Natural killer cell (primary cell): ENCODE measurements at places on chromosomes 7 and 10. TPM values are rescaled to one million over a fixed set of nuclear protein-coding genes. Genes with fewer than 3 reads are reported as not detected.

DNA sequence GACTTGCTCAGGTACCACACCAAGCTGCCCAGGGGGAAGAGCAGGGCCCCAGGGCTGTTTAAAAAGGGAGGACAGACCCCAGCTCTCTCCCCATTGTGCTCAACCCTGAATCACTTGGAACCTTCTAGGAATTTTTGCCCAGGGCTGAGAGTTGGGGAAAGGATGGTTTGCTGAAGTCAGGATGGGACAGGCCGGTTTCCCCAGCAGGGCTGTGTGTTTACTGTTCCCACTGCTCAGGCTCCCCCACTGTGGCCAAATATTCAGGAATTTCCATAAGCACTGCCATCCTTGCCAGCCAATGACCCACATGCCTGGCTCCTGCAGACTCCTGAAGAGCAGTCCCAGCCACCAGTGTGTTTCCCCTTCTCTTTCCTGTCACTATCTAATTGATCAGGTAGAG lies 120.7 kb downstream of the WDFY4 start:
- no peak for DNase-seq

- no peak for DNase-seq
Observed at GRCh38 chr10:92753865-92754264, 64.1 kb downstream of the HHEX start.

- DNase-seq = no peak
Observed at GRCh38 chr7:134948246-134948645, 38.1 kb upstream of the AGBL3 start.

DNA sequence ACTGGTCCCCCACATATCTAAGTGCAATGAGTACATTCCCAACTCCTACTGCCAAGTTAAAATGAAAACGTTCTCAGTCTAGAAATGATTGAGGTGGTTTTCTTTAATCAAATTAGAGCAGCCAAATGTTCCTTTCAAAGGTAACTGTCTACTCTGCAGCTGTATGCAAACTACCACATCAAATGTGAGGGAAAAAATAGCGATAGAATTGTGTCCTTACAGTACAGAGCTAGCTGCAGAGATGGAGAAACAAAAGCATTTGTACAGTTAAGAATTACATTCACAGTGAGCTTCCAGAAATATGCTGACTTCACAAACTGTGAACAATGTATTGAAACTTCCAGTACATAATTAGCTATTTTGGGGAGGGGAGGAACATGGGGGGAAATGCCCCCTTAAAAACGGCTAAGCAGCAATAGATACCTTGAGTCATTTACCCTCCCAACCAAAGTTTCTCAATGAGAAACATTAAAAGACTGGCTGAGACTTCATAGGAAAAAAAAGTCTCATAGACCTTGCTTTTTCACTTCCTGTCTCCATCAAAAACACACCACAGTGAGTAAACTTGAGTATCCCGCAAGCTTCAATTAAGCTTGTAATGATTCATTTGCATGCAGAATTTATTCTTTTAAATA lies 22.9 kb downstream of the CDK6 start:
- DNase-seq = no peak

- no peak for DNase-seq
Observed at GRCh38 chr7:14846405-14846804, 56.1 kb downstream of the DGKB start.

GRCh38 chr10:117743509-117743908 lies 201.0 kb downstream of the EMX2 start:
- DNase-seq = no peak

- DNase-seq = no peak
Observed at GRCh38 chr7:146591976-146592375, 475.4 kb downstream of the CNTNAP2 start.

GRCh38 chr7:106866298-106867281 lies 1.5 kb downstream of the PIK3CG start:
- no peak for DNase-seq

- no peak for DNase-seq
Observed at GRCh38 chr7:31767686-31768358, 80.8 kb downstream of the PPP1R17 start.

The CALHM2 gene
- total RNA-seq = 37.2 TPM

The ATRNL1 gene
- not detected for total RNA-seq

The CYP26C1 gene
- not detected for total RNA-seq

The ARHGAP12 gene
- total RNA-seq = 40.2 TPM

The FAM180A gene
- total RNA-seq = not detected

The DNAH11 gene
- 0.39 TPM for total RNA-seq

The GDF2 gene
- not detected for total RNA-seq

The TMEM176A gene
- total RNA-seq = not detected

The CYP2E1 gene
- 3.8 TPM for total RNA-seq
